ENCODE measurements at places on chromosomes 5 and 9.

- no peak for DNase-seq
These were observed 1.5 kb downstream of the SEPTIN8 start for GRCh38 chr5:132775476-132775961.

DNA sequence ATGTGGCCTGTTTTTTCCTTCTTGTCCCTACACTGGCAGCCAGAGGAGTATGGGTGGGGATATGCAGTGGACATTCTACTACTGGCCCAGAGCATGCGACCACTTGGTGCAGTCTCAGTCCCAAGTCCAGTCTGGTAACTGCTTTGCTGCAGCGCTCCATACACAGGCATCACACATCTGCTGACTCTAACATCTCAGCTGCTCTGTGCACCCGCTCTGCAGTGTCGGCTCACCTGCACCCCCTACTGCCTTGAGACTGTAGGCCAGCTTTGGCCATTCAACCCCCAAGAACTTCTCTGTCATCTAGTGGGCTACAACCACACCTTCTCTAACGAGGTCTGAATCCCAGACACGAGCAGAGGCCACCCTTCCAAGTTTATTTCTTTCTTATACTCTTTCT is 46.4 kb upstream of the SLCO6A1 start:
- peak; percentile 8 for DNase-seq

DNA sequence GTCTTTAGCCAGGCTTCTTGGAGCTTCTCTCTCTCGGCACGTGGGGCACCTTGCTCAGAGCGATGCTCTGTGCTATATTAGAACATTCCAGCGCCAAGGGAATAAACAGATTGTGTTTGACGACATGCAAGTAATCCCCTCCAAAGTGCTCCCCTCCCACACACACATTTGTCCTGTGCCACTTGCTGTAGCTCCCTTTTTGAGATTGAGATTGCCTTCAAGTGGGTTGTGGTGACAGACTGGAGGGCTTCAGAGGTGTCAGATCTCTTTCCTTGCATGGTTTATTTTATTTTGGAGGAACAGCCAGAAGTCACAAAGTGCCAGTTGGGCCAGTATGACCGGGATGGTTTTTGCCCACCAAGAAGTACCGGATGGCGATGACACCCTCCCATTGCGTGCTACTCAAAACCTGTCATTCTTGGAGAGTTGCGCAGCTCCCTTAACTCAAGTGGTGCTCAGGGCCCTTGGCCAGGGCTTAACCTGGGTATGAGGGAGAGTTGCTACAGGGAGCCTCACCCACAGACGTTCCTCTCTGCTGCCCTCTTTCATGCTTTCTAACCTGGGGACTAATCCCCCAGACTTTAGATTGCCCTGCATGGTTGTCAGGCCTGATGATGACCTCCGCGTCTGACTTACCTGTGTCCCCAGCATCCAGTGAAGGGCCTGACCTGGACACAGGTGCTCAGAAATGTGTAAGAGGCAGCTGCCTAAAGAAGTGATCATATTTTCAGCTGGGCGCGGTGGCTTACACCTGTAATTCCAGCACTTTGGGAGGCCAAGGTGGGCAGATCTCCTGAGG is 18.8 kb upstream of the RPL26L1 start:
- DNase-seq = no peak

DNA sequence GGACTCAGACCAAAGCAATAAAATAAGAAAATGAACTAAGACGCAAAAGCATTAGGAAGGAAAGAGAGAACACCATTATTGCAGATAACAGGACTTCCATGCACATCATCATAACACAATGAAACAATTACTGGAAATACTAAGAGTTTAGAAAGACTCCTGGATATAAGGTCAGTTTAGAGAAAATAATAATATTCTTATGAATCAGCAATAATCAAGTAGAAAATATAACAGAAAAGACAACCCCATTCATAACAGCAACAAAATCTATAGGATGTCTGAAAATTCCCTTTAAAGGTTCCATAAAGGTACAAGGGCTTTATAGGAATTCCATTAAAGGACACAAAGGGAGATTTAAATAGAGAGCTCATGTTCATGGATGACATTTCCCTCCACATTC is 73.0 kb downstream of the SPTLC1 start:
- DNase-seq = no peak

DNA sequence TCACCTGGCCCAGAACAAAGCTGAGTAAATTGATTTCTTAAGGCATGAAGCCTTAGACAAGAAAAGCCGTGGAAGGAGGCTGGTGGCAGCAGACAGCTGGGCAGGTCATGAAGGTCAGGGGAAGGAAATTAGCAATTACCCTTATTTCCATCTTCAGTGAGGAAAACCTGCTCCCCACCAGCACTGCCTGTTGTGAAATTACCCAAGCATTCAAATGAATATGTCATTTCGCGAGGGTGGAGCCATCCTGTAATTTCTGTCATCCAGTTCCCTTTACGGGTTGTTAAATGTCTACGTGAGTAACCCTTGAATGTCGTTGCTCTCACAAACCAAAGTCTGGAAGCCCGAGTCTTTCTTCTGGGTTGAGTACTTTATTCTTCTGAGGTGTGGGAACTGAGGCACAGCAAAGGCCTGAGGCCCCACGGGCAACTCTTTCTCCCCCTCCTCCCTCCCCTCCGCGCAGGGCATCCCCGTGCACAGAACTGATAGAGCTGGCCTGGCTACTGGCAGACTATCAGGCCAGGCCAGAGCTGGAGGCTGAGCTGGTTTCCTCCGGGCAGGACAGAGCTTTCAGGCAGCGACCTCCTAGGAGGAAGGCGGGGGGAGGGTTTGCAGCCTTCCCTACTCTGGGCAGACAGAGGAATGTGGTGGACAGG is 22.0 kb upstream of the AK3 start:
- peak; percentile 59 for DNase-seq

- no peak for DNase-seq
These were observed 213.3 kb upstream of the TUSC1 start for GRCh38 chr9:25891527-25891926.

- no peak for DNase-seq
These were observed 186.9 kb downstream of the RGS3 start for GRCh38 chr9:113650207-113651131.

GRCh38 chr5:14204011-14204670 is 61.0 kb downstream of the TRIO start:
- no peak for DNase-seq

GRCh38 chr9:127128341-127129072 is 6.1 kb upstream of the ANGPTL2 start:
- no peak for DNase-seq

DNA sequence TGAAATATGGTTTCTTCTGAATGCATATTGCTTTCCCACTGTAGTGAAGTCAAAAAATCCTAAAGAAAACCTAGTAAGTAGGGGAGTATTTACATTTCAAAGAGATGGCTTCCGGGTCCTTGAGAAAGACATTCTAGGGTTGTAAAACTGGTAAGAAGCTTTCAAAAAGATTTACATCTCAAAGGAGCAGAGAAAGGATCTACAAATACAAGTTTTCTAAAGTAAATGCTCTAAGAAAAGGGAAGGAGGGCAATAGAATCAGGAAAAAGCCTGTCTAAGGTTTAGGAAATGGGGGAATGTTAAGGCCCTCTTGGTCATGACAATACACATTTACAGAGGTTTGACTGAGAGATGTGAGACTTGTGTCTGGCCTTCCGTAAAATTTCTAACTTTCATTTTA is 16.7 kb upstream of the TRPC7 start:
- DNase-seq = no peak

DNA sequence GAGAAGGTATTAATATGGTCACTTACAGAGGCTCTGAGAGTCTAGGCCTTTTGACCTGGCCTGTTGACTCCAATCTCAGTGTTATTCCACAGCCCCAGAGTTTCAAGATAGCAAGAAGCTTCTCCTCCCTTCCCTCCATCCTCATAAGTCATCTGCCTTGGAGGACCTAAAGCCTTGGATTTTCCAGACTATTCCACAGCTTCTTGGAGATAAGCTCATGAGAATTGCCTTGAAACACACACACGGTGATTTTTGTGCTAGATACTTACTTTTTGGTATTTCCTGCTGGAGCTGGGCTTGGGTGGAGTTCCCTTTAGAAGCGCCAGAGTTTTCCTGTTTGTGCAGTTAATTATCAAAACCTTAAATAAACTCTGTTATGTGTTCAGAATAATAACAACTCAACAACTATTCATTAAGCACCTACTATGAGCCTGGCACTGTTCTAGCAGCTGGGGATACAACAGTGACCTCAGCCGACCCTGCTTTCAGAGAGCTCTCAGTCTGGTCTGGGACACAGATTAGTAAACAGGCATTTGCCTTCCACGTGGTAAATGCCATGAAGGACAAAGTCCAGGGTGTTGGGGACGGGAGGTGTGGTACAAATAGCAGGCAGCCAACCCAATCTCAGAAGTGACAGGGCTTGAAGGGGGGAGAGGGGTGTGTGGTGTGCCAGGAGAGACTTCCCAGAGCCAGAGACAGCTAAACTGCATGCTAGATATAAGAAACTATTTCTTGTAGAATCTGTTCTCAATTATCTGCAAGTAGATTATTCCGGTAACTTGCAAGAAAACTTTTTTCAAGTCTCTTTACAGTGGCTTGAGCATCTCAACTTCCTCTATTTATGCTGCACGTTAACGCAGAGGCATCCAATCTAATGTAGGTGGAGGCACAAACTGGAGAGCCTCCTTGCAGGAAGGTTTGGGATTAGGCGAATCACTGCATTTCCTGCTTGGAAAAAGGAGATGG is 55.9 kb upstream of the KLF9 start:
- no peak for DNase-seq
